Urinary bladder (tissue), 4 donors: ENCODE measurements at places on chromosomes 2 and 18. TPM values are rescaled to one million over a fixed set of nuclear protein-coding genes. Genes with fewer than 3 reads are reported as not detected.

GRCh38 chr2:41409328-41409727 lies 638.5 kb upstream of the PKDCC start:
- no peak for DNase-seq

DNA sequence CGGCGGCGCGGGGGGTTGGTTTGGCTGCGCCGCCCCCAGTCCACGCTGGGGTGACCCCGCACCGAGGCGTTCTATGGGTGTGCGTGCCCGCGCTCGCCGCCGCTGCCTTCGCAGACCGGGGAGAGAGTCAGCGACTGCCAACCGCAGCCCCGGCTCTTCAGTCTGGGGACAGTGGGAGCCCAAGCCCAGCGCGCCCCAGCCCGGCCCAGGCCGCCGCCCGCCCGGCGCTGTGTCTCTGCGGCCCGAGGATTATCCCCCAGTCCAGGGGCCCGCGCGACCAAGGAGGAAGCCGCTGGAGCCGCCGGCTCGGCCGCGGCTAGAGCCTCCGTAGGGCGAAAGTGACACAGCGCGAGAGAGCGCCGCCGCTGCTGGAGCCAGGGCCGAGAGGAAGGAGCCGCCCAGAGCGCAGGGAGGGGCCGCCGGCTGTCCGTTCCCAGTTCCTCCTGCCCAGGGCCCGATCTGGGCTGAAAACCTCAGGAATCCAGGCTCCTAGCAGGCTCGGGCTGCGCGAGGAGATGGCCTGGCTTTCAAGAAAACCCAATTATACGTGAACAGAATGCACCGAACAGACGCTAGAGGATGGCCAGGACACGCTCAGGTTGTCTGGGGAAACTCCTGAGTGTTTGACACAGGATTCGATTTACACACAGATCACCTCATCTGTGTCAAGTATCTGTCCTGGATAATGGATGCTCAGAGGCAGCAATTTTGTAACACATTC lies 2.4 kb downstream of the CTIF start:
- DNase-seq, result no peak

NMUR1 gene
- polyA plus RNA-seq, result 0.54 TPM

MAP3K19 gene
- not detected for polyA plus RNA-seq
